ENCODE measurements at places on chromosomes 16 and 17.

DNA sequence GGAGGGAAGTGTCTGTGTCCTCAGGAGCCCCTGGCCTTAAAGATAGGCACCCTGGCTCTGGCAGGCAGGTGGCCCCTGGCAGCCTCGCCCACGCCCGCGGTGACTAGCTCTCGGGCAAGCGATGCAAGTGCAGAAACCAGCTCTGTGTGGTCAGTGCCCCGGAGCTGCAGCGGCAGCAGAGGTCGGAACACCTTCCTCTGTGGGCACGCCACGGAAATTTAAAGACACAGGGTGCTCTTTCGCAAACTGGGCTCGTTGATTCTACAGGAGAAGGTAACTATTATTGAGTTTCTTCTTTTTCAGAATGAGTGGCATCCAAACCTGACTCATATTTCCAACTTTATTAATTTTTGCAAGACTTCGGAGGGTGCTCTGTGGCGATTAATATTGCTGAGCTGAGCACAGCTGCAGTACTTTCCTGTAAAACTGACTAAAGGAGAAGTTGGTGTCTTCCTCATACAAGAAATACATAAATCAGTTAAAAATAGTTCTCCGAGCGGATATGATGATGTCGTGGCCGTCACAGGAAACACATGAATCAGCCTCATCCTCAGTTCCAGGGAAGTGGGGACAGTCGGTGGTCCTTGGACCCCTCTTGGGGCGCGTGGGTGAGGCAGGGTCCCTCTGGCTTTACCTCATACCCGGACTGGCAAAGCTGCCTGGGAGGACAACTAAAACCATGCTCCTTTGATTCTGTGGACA, 120.2 kb downstream of the METRNL start:
- no peak for DNase-seq

DNA sequence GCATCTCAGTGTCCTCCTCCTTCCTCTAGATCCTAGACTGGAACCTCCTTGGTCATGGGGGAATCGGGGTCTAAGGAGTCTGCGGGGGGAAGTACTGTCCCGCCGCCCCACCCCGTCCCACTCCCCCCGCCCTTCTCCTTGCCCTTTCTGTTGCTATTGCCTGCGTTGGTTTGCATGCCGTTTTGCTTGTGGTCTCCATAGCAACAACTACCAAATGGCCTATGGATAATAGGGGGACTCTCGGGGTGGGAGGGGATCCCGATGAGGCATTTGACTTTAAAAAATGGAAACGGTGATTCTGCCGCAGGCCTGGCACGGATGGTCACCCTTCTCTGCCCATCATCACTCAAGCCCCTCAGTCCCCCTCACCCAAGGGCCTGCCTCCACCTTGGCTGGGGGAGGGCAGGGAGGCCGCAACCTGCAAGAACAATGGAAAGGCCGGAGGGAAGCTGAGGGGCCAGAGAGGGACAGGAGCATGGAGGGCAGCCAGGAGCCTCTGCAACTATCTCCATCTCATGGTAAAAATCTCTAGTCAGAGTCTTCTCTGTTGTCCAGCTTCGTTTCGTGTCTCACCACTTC, 231.4 kb upstream of the TNRC6C start:
- DNase-seq: no peak

GRCh38 chr17:78488867-78489634, 88.1 kb downstream of the DNAH17 start:
- DNase-seq: no peak

- DNase-seq: no peak
Measured at GRCh38 chr16:25126820-25127232, 15.3 kb downstream of the LCMT1 start.

- DNase-seq: no peak
Measured at GRCh38 chr17:36885153-36885735, 52.0 kb upstream of the LHX1 start.

- no peak for DNase-seq
Measured at GRCh38 chr17:16593356-16594102, 24.5 kb upstream of the ZNF287 start.

DNA sequence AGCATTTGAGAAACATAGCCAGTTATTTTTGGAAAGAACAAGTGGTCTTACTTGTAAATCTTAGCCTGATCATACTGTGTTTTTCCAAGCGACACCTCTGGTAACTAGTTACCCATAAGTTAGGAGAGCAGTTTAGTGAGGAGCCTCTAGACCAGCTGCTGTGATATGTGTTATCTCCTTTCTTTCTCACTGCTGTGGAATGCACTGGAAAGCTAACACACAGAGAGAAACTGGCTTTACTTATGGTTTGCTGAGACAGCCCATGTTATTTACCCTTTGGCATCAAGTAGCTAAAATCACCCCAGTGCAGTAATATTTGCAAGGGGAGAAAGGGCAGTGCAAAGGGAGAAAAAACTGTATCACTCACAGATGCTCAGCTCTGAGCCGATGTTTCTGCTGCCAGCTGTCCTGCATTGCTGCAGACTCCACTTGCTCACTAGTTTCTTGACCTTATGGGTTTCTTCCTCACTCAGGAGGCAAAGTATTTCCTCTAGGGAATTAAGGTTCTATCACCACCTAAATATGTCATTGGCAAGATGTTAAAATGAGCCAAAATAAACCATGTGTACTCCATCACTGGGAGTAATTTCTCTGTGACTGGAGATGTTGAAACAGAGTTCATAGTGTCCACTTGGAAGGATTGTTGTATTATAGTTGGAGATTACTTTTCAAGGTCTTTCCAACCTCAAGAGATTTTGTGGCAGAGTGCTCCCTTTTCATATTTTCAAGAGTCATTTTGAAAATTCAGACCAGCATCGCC, 2.3 kb downstream of the RBFOX1 start:
- no peak for DNase-seq

GRCh38 chr16:27483088-27483437, 66.7 kb downstream of the GTF3C1 start:
- DNase-seq: no peak

- DNase-seq: no peak
Measured at GRCh38 chr17:67413388-67413787, 36.3 kb downstream of the PITPNC1 start.
